Kidney glomerular epithelial cell (primary cell): ENCODE measurements at places on chromosomes 3 and 15.

DNA sequence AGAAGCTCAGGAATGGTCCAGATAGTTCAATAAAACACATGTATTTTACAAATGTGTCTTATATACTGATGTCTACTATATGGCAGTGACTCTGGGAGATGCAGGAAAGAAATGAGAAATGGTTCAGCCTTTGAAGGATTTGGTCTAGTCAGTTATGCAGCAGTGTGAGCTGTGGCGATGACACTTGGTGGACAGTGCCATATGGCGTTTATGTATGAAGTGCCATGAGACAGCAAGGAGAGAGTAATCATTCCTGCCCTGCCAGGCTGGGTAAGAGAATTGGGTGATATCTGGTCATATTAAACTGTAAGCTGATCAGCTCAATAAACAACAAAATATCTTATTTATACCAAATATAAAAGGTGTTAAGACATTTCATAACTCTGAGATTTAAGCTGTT, 47.6 kb upstream of the ANP32A start:
- DNase-seq: no peak

DNA sequence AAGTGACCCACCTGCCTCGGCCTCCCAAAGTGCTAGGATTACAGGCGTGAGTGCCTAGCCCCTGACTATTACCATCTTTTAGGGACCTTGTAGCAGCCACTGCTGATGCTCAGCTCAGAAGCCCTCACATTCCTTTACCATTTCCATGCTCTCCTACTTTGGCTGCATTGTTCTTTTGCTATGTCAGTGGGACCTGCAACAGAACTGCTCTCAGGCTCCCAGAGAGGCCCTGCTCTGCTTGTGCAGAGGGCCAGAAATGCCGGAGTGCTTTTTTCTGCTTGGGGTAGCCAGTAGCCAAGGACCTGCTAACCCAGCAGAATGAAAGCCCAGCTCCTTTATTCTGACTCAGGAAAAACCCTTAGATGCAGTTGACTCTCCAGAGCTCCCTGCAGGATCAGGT, 18.3 kb upstream of the PROK2 start:
- no peak for DNase-seq

DNA sequence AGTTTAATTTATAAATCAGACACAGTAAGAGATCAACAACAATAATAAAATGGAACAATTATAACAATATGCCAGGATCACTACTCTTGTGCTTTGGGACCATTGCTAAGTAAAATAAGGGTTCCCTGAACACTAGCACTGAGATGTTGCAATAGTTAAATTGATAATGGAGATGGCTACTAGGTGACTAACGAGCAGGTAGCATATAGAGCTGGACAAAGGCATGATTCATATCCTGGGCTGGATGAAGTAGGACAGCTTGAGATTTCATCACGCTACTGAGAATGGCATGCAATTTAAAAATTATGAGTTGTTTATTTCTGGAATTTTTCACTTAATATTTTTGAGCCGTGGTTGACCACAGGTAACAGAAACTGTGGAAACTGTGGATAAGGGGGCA, 20.7 kb upstream of the MYZAP start:
- peak; percentile 57 for DNase-seq

DNA sequence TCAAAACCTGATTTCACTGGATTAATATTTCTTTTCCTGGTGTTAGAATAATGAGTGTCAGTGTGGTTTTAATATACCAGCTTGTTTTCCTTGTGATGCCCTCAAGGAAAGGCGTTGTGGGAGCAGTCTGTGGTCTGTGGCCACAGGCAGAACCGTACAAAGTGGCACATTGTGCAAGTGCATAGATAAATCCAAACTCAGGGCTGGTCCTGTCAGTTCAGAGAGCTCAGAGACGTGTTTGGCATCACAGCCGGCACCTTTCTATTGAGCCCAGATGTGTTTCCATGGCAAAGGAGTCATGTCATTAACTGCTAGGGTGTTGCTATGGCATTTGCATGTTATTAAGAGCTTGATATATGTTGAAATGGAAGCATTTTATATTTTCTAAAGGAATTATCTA, 289.9 kb upstream of the RASGRP1 start:
- DNase-seq: no peak

- no peak for DNase-seq
Measured at GRCh38 chr3:49121132-49121736, 611 bp upstream of the USP19 start.

- DNase-seq: peak; percentile 99
Measured at GRCh38 chr15:39127925-39128617, 452.8 kb upstream of the THBS1 start.

DNA sequence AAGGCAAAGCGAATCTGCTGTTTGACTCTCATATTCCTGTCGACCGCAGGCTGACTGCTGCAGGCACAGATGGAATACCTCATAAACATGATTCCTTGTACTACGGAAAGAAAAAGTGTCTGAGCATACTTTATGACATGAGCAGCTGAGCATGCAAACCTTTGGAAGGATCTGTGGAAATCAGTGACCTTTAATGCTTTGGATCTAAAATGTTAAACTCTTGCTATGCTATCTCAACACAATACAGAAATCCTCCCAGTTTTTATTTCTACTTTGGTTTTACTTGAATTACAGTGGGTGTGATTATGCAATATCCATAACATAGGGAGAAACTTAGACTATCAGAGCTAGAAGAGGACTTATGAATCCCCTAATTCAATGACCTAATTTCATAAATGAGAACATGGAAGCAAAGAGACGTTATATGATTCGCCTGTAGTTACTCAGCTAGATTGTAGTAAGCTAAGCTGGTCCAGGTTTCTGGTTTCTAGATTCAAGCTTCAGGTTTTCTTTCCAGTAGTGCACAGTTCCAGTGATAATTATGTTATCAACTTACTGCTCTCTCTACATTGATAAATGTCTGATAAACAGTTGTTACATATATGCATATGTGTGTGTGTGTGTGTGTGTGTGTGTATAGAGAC, 127.6 kb upstream of the GBE1 start:
- DNase-seq: no peak

DNA sequence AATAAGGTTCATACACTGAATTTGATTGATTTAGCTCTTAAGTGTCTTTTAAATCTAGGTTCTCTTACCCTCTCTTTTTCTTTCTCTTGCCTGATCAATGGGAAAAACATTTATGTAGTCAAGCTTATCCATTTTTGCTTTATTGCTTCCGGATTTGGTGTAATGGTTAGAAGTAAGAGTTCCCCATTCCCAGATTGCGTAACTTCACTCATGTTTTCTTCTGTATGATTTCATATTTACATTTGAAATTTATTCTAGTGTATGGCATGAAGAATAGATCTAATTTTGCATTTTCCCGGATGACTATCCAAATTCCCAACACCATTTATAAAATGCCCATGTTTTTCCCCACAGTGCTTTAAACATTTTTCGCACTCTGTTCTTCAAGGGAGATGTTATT, 27.9 kb upstream of the SV2B start:
- DNase-seq: no peak

DNA sequence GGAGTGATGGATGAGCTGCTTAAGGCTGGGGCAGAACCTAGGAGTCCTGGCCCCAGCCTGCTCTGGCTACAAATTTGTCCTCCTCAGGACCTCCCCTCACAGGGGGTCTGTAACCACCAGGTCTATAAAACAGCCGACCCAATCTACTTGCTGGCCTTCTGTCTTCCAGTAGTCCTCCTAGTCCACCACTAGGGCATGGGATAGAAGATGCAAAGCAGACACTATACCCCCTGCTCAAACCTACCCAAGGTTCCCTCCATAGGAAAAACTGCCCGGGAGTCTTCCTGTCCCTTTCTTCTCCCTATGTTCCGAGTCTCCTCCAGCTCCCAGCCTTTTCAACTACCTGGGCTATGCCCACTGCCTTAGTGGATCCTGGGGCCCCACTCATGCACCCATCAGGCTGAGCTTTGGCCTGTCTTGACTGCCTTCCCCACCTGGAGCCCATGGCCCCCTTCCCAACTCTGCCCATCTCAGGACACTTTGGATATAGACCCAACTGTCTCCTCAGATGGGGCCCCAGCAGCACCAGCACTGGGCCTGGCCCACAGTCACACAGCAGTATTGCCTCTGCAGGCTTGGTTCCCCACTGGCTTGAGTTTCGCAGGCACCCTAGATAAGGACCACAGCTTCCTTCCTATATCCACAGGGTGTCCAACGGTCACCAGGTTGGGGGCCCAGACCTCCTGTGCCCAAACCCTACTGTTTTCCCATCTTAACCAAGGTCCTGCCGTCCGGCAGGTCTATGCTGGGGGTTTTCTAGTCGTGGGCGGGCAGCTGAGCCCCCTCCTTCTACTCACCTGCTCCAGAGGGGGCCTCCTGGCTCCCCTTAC, 1.1 kb downstream of the HYAL3 start:
- no peak for DNase-seq
